Esophagus muscularis mucosa (tissue), 4 donors: ENCODE measurements at places on chromosomes 12 and 14. TPM values are rescaled to one million over a fixed set of nuclear protein-coding genes. Genes with fewer than 3 reads are reported as not detected.

- DNase-seq, result no peak
Measured at GRCh38 chr12:106248312-106248845, 559 bp upstream of the CKAP4 start.

DNA sequence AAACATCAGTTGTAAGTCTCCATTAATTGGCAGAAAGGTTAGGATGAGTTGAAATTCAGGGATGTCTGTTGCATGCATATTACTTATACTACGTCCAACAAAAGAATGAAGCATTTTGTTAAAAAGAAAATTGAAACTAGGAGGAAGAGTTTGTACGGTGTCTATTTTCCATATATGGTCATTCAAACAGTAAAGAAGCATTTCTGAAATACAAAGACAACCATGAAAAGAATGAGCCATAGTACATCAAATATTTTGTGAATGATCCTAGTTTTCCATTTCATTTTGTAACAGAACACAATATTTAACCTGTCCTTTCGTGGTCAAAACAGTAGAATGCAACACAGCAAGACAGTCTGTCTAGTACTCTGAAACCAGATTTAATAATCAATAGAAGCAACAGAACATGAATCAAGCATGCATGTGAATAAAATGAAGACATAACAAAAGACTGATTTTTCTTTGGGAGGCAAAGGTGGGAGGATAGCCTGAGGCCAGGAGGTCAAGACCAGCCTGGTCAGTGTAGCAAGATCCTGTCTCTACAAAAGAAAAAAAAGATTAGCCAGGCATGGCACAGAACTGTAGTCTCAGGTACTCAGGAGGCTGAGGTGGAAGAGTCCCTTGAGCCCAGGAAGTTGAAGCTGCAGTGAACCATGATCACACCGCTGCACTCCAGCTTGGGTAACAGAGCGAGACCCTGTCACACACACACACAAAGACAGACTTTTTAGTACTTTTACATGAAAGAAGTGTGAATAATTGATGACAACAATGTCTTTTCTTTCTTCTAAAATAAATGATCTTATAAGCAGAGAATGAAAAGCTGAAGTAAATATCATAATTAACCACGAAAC lies 156.0 kb downstream of the LRIG3 start:
- DNase-seq, result no peak

DNA sequence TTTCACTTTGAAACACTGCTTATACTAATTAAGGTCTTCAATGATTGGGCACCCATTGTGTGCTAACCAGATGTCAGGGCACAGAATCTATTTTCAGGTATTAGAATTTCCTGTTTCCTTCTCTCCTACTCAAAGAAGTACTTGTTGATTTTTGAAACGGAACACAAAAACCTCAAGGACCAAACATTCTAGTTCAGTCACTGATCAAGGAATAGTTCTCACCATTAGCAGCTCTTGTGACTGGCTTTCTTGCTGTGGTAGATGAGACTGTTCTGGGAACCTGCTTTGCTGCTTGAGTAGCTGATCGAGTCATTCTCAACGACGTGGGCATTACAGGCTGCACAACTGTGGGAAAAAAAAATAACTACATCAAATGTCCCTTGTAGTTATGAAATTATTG lies 11.0 kb downstream of the DLGAP5 start:
- DNase-seq, result no peak

DNA sequence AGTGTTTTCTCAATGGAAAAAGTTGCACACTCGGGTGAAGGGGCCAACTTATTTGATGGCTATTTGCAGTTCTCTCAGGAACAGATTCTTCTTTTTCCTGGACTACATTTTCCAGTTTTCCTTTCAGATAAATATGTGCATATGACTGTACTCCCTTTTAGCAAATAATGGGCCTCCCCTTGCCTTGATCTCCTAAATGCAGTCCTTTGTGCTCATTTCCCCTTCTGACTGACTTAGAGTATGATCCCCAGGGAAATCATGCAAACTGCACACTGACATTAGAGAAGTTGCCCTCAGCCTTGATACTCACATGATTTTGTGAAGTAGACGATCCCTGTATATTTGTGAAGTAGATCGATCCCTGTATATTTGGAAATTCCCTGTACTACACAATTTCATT lies 492.9 kb upstream of the NOVA1 start:
- DNase-seq, result no peak

DNA sequence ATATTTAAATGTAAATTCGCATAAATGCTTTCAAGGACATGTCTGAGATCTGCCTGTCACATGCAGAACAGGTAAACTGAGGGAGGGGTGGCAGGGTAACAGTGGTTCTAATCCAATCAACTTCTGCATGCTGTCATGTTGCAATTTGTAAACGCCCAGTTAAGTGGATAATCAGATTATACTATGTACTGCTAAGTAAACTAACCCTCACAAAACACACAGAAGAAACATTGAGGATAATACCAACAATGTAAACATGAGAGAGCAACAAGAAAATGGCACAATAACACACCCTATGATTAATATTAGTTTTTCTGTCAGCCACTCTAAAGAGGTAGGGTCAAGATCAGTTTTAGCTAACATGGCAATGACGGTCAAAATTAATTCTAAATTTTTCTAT lies 123.7 kb downstream of the KIF21A start:
- no peak for DNase-seq

DNA sequence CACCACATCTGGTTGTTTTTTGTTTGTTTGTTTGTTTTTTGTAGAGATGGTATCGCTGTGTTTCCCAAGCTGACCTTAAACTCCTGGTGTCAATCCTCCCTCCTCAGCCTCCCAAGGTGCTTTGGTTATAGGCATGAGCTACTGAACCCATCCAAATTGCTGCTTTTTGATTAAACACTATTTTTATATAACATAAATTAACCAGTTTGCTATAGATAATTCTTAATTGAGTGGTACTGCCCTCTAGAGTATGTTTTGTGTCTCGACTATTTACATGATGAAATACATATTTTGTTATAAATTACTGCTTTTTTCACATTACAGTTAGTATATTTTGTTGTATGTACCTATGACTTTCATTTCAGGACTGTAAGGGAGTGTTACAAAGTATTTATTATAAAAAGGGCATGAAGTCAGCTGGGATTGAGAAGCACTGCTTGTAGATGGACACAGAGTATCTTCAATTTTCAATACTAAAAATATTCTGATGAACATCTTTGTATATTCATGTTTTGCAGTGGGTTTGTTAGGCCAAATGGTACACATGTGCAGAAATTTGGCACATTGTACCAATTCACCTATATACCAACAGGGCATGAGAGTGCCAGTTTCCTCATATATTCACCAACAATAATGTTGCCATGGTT lies 14.9 kb upstream of the SCAF11 start:
- no peak for DNase-seq

DNA sequence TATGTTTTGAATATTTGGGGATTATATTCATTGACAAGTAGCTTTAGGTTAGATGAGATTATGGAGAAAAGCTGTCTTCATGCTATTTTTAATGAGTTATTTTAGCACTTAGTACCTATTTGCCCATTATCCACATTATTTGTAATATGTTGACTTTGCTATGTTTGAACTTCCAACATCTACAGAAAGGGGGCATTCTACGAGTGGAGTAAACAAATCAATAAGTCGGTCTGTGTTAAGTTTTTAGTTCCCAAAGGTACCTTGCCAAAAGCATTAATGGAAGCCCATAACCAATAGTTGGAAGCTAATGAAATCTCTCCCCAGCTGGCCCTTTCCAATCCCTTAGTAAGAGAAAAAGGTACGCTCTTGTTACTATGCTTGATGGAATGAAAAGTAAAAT lies 250.0 kb upstream of the E2F7 start:
- no peak for DNase-seq

LRP1-AS gene
- total RNA-seq, result not detected

- DNase-seq, result no peak
Measured at GRCh38 chr12:13090054-13090453, 13.4 kb downstream of the GSG1 start.

DNA sequence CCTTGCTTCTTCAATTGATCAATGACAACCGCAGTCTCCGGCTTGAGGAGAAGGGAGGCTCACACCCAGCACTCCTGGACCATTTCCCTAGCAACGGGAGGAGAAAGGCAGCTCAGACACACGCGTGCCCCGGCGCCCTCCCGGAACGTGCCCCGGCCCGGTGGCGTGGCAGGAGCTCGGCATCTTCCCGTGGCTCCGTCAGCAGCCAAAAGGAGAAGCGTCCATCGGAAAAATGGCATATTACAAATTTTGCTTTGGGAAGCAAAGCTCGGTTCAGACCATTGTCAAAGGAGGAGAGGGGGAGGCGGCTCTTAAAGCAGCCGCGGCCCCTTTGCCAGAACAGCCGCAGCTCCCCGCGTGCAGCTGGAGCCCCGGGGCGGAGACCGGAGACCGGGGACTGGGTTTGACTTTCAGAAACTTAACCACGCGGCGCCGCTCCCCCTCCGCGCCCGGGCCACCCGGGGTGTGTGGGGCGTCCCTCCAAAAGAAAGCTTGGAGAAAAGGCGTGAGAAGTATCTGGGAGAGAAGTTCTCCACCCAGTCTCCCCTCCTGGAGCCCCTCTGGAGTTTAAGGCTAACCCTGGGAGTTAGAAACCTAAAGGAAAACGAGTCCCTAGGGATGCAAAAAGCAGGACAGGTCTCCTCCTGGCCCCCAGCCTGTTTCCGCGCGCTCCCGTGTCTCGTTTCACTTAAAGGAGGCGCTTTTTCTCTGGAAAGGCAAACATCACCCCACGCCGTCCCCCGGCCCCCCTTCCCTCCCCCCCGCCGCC lies 545 bp downstream of the PPFIA2 start:
- DNase-seq, result no peak

DNA sequence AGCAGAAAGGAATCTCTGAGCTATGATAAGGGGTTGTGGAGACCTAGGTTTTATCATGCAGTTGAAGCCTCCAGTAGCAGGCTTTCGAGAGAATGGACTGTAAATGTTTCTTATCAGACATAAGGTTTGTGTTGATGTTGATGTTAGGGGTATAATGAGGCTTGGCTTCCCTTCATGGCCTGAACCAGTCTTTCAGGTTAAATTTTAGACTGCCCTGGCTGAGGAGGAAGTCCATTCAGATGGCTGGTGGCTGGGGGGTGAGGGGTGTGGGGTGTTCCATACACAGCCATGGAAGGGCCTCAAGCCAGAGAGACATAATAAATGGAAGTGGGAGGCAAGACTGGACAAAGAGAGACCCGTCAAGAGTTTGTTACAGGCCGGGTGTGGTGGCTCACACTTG lies 65.1 kb downstream of the IRF2BPL start:
- no peak for DNase-seq

DNA sequence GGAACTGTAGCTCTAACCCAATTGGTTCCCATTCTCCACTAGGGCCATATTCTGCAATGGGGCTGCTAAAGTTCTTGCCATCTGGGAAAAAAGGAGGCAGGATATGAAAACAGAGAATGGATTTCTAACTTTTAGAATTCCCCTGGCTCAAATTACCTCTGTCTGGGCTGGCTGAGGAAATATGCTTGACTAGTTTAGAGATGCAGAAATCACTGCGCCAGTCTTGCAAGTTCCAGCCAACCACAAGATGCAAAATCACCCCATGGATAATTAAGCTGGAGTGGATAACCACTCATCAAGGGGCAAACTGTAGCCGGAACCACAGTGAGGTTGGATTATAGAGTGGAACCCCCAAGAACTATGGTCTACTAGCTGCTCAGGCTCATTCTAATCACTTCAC lies 126.3 kb downstream of the RALGAPA1 start:
- no peak for DNase-seq

GRCh38 chr14:97401714-97402113 lies 604.5 kb downstream of the VRK1 start:
- DNase-seq, result no peak

GPR137C gene
- 0.40 TPM for total RNA-seq

GRCh38 chr12:54052438-54053002 lies 1.1 kb upstream of the HOXC4 start:
- no peak for DNase-seq

GRCh38 chr12:2683283-2684025 lies 111.3 kb upstream of the FKBP4 start:
- DNase-seq, result no peak

DNA sequence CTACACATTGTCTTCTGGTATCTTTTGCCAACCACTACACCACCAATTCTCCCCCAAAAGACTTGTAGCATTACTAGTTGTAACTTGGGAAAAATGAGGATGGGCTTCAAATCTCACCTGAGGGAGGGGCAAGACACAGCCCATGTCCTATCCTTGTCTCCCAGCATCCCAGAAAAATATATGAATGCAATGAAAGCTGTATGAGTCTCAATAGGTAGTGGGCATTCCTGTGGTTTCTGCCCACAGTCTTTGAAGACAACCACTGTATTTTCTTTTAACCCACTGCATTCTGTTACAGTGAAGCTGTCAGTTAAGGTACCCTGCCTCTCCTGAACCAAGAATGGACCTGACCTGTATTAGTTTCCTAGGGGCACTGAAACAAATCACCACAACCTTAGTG lies 336.2 kb upstream of the TMPO start:
- DNase-seq, result peak; percentile 55

- no peak for DNase-seq
Measured at GRCh38 chr14:33767586-33768457, 183.1 kb downstream of the EGLN3 start.

GRCh38 chr14:60317609-60318008 lies 68.6 kb downstream of the PPM1A start:
- no peak for DNase-seq

- DNase-seq, result no peak
Measured at GRCh38 chr12:112611908-112612307, 179.6 kb upstream of the RPH3A start.

- DNase-seq, result no peak
Measured at GRCh38 chr14:75295061-75295461, 16.4 kb downstream of the FOS start.

LBHD2 gene
- total RNA-seq, result not detected

GRCh38 chr12:59084511-59085375 lies 164.4 kb upstream of the LRIG3 start:
- no peak for DNase-seq

- no peak for DNase-seq
Measured at GRCh38 chr12:125773033-125773640, 707.9 kb downstream of the AACS start.

DNA sequence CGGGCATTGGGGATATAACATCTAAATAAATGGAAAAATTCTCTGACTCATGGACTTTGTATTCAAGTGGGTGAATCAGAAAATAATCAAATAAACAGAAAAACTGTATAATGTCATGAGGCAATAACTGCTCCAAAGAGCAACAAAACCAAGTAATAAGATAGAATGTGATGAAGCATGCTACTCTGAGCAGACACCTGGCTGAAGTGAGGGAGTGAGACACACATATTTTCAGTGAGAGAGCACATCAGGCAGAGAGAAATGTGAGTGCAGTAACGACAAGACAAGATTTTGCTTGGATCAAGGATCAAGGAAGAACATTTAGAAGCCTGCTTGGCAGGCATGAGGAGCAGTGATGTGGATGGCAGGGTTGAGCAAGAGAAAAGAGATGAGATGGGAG lies 75.8 kb upstream of the CCDC91 start:
- DNase-seq, result no peak

SYT1 gene
- total RNA-seq, result 4.5 TPM

DNA sequence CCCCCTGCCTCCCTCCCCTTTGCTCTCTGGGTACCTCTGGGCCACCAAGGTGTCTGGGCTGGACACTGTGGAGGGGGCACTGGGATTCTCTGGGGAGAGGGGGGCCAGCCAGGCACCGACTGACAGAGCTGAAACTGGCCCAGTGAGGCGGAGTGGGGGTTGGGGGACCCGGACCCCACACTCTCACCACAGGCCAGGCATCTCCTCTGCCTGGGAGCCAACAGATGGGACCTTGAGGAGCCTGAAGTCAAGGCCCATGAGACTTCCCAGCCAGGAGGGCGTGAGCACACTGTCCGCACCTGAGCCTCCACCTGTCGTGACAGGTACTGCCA lies 39.8 kb upstream of the PPP1R13B start:
- DNase-seq, result no peak

- DNase-seq, result no peak
Measured at GRCh38 chr12:62744551-62744950, 190.4 kb downstream of the PPM1H start.

- peak; percentile 90 for DNase-seq
Measured at GRCh38 chr12:53067993-53068770, 11.0 kb downstream of the SPRYD3 start.
